Osteoblast (primary cell): ENCODE measurements at places on chromosomes 3 and 15. TPM values are rescaled to one million over a fixed set of nuclear protein-coding genes. Genes with fewer than 3 reads are reported as not detected.

- no peak overlapping the region for H3K27ac ChIP-seq
- H3K36me3 ChIP-seq, result no peaks in the 10 kb centered on the region
- no peak for DNase-seq
- no peak overlapping the region for H3K4me3 ChIP-seq
- H3K27me3 ChIP-seq, result no peaks in the 10 kb centered on the region
- H3K4me1 ChIP-seq, result no peaks in the 10 kb centered on the region
These were observed 293.8 kb downstream of the ROBO1 start for GRCh38 chr3:79473993-79474392.

DNA sequence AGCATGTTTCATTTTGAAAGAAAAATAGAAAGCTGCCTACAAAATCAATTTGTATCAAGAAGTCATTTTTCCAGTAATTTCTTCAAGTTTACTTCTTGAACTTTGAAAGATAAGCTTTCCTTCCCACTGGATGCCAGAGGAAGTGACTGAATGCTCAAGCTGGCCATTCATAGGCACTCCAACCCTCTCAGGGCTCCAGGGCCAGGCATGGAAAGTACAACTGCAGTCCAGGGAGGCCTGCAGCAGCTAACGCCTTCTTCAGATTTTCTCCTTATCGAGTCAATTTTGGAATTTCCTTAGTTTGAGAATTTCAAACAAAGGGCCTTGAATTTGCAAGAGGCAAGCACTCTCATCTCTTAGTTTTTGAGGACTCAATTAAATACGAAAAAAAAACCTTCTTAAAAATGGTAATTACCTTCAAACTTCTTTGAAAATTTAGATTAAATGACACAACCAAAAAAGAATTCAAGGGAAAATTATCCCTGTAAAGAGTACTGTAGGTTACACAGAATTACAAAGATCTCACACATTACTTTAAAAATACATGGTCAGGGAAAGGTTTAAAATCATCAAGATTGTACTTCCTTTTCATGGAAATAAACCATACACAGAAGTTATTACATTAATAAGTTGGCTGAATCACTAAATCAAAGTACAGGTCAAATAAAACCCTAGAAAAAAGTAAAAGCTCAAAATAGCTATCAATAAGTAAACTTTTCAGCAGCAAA lies 2.5 kb downstream of the UBP1 start:
- H3K27ac ChIP-seq, result peak overlapping the region; percentile 87
- peak; percentile 87 for DNase-seq
- peaks cover 51% of the 10 kb centered on the region for H3K4me1 ChIP-seq
- H3K36me3 ChIP-seq, result no peaks in the 10 kb centered on the region
- no peaks in the 10 kb centered on the region for H3K27me3 ChIP-seq

The ESYT3 gene
- 0.59 and 0.72 TPM in 2 replicates for total RNA-seq

GRCh38 chr3:8317661-8318649 lies 183.7 kb upstream of the LMCD1 start:
- peaks cover 30% of the 10 kb centered on the region for H3K4me1 ChIP-seq
- H3K36me3 ChIP-seq, result no peaks in the 10 kb centered on the region
- no peak overlapping the region for H3K4me3 ChIP-seq
- H3K27ac ChIP-seq, result no peak overlapping the region
- no peak for DNase-seq
- H3K27me3 ChIP-seq, result no peaks in the 10 kb centered on the region

DNA sequence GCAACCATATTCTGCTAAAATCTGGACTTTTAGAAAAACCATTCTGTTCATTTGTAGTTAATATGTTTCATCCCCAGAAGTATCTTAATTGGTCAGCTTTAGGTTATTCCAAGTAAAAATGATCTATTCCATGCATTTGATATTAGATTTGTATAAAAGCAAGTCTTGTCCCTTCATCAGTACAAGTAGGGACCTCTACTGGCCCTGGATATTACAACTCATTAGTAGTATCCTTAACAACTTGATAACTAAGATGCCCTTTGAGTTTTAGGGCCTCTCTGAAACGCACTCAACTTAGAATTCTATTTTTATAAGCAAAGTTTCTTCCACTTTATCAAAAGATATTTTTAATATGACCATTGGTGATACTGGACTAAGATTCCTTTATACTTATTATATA lies 25.3 kb upstream of the SELENOT start:
- peaks cover 55% of the 10 kb centered on the region for H3K36me3 ChIP-seq
- no peaks in the 10 kb centered on the region for H3K4me1 ChIP-seq
- no peak overlapping the region for H3K27ac ChIP-seq
- H3K27me3 ChIP-seq, result no peaks in the 10 kb centered on the region
- H3K4me3 ChIP-seq, result no peak overlapping the region
- DNase-seq, result peak; percentile 31

The PLAAT1 gene
- under 0.01 TPM in 1 of 2 replicates, not detected in the other for total RNA-seq

The XYLB gene
- total RNA-seq, result 10.1 and 12.4 TPM in 2 replicates

DNA sequence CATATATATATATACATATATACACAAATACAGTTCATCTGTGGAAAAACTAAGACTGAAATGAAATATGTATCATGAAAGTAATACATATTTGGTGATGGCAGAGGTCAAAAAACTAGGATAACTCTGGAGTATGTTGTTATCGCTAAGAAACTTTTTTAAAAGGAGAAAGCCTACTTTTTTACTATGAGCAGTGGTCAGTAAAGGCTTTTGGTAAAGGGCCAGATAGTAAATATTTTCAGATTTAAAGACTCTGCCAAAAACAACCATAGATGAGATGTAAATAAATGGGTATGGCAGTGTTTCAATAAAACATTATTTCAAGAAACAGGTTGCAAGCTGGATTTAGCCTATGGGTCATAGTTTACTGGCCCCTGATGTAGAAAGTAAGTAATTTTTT lies 93.8 kb upstream of the TGFBR2 start:
- peaks cover 25% of the 10 kb centered on the region for H3K4me1 ChIP-seq
- peak overlapping the region; percentile 66 for H3K27ac ChIP-seq
- no peak for DNase-seq
- no peak overlapping the region for H3K4me3 ChIP-seq

The MYH15 gene
- 0.36 and 0.59 TPM in 2 replicates for total RNA-seq

- DNase-seq, result no peak
- peak overlapping the region; percentile 42 for H3K27ac ChIP-seq
- no peaks in the 10 kb centered on the region for H3K27me3 ChIP-seq
These were observed 46.5 kb downstream of the PTPN9 start for GRCh38 chr15:75532413-75533250.

DNA sequence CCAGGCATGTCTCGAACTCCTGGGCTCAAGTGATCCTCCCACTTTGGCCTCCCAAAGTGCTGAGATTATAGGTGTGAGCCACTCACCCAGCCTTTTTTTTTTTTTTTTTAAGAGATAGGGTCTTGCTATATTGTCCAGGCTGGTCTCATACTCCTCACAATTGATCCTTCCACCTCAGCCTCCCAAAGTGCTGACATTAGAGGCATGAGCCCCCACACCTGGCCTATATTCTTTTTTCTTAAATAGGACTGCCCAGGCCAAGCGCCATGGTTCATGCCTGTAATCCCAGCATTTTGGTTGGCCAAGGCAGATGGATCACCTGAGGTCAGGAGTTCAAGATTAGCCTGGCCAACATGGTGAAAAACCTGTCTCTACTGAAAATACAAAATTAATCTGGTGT lies 12.5 kb downstream of the NR1I2 start:
- H3K36me3 ChIP-seq, result no peaks in the 10 kb centered on the region
- DNase-seq, result no peak
- peaks cover 7% of the 10 kb centered on the region for H3K27me3 ChIP-seq
- peaks cover 4% of the 10 kb centered on the region for H3K4me1 ChIP-seq
- H3K27ac ChIP-seq, result no peak overlapping the region
- no peak overlapping the region for H3K4me3 ChIP-seq

The FAM81A gene
- 0.29 and 0.72 TPM in 2 replicates for total RNA-seq

DNA sequence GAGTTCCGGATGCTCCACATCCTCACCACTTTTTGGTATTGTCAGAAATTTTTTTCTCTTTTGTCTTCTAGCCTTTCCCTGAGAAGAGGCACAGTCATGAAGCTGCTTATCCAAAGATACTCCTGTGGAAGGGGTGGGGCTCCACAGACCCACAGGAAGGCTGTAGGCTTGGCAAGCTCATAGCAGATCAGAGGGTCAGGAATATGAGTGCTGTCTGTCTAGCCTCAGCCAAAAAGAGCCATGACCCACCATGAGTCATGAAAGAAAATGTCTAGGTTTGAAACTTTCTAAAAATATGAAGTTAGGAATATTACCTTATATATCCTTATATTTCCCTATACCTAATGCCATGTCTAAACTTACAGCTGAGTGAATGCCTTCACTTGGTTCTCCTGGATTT lies 118.2 kb upstream of the THBS1 start:
- H3K36me3 ChIP-seq, result no peaks in the 10 kb centered on the region
- peaks cover 22% of the 10 kb centered on the region for H3K4me1 ChIP-seq
- H3K4me3 ChIP-seq, result no peak overlapping the region
- peak overlapping the region; percentile 71 for H3K27ac ChIP-seq
- H3K27me3 ChIP-seq, result no peaks in the 10 kb centered on the region
- DNase-seq, result peak; percentile 65

- no peak overlapping the region for H3K4me3 ChIP-seq
- H3K27ac ChIP-seq, result no peak overlapping the region
- no peak for DNase-seq
- H3K36me3 ChIP-seq, result peaks cover 34% of the 10 kb centered on the region
- H3K4me1 ChIP-seq, result peaks cover 20% of the 10 kb centered on the region
These were observed 49.1 kb downstream of the OXNAD1 start for GRCh38 chr3:16313886-16314645.

GRCh38 chr3:57918123-57918837 lies 89.9 kb upstream of the FLNB start:
- peaks cover 13% of the 10 kb centered on the region for H3K4me1 ChIP-seq
- peaks cover 11% of the 10 kb centered on the region for H3K36me3 ChIP-seq
- DNase-seq, result no peak
- H3K4me3 ChIP-seq, result no peak overlapping the region

DNA sequence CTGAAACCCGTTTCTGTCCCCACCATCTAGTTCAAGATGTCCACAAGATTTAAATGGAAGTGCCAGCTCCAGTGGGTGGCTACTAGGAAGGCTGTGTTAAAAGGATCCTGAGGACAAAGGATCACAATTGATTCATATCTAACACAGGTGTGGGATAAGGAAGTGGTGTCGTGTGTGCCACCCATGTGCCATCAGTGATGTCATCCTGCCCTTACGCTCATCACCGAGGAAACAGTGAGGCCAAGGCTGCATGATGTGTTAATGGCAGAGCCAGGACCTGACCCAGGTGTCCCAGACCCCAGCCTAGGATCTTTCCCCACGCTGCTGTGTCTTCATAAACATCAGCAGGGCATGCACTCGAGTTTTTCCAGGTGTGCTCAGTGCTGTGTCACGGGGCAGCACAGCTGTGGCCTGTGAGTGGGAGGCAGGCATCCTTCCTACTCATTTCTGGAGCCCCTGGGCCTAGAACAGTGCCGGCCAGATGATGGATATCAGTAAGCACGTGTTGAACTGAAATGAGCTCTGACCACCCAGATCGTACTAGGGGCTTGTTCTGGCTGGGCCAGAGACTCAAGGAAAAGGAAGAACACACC lies 10.6 kb upstream of the TGM5 start:
- no peak overlapping the region for H3K4me3 ChIP-seq
- peaks cover 56% of the 10 kb centered on the region for H3K27me3 ChIP-seq
- no peaks in the 10 kb centered on the region for H3K36me3 ChIP-seq
- H3K27ac ChIP-seq, result no peak overlapping the region
- H3K4me1 ChIP-seq, result no peaks in the 10 kb centered on the region

- no peaks in the 10 kb centered on the region for H3K36me3 ChIP-seq
- no peak overlapping the region for H3K4me3 ChIP-seq
- peaks cover 8% of the 10 kb centered on the region for H3K4me1 ChIP-seq
- DNase-seq, result no peak
- H3K27ac ChIP-seq, result no peak overlapping the region
These were observed 183.3 kb upstream of the ZBTB20 start for GRCh38 chr3:115330430-115330829.

DNA sequence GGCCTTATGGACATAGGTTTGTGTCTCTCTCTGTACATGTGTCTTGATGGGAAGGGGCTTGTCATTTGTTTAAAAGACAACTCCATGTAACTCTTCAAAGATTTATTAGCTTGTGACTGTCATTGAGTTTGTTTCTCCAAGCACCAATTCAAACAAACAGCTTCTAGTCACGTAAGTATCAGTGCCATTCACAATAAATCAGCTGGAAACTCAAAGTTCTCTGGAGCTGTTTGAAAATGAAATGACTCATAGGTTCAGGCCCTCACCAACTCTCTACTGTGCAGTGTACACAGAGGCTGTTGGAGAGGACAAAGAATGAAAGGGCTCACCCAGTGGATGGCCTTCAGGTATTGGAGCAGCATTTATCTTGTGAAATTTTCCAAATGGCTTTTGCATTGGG lies 476.3 kb downstream of the AGBL1 start:
- no peaks in the 10 kb centered on the region for H3K27me3 ChIP-seq
- no peak for DNase-seq
- H3K4me1 ChIP-seq, result no peaks in the 10 kb centered on the region
- H3K4me3 ChIP-seq, result no peak overlapping the region
- no peak overlapping the region for H3K27ac ChIP-seq
- no peaks in the 10 kb centered on the region for H3K36me3 ChIP-seq

DNA sequence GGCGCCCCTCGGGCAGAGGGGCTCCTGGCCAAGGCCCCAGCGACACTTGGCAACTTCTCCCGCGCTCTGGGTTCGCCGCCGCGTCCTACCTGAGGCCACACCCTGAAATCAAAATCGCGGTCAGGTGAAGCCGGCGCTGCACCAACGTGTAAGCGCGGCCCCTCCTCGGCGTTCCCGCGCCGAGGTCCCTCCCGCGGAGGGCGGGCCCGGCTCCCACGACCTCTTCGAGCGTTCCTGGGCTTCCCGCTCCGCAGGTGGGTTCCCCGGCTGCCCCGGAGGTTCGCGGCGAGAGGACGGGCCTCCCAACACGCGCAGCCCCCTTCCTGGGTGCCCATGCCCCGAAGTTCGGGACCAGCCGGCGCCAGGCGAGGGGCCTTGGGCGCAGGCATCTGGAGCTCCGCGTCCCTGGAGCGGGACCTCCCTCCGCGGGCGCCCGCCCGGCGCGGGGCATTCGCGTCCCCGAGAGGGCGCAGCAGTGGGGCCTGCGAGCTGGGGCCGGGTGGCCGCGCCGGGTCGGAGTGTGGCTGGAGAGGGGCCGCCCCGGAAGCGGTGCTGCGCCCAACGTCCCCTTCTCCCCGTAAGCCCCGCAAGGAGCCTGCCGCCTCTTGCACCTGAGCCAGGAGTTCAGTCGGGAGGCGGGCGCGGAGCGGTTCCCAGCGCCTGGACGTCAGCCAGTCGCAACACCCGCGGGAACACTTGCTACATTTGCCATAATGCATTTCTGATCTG lies 13.7 kb downstream of the PAK6 start:
- peak; percentile 85 for DNase-seq
- H3K36me3 ChIP-seq, result no peaks in the 10 kb centered on the region
- H3K4me3 ChIP-seq, result peak overlapping the region; percentile 69
- H3K27ac ChIP-seq, result no peak overlapping the region

- no peak for DNase-seq
- no peaks in the 10 kb centered on the region for H3K27me3 ChIP-seq
- no peak overlapping the region for H3K4me3 ChIP-seq
These were observed 19.8 kb downstream of the CYP19A1 start for GRCh38 chr15:51318382-51319150.

GRCh38 chr3:99575683-99576082 lies 62.7 kb upstream of the COL8A1 start:
- H3K27me3 ChIP-seq, result no peaks in the 10 kb centered on the region
- no peaks in the 10 kb centered on the region for H3K36me3 ChIP-seq
- no peak for DNase-seq
